ENCODE measurements at places on chromosomes 16 and 17.

DNA sequence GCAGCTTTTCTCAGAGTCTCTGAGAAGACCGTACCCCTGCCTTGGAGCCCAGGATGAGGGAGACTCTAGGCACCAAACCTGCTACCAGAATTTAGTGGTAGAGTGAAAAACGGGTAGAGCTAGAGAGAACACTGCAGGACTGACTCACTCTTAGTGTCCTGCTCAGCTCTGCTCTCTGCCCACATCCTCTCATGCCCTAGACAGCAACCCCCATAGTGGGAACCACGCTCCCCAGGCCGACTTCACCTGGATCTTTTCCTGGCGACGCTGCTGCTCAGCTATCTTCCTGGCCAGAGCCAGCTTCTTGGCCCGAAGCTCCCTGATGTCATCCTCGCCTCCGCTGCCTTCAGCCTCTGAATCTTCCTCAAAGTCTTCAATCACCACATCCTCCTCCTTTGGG lies 26.7 kb downstream of the HIC1 start:
- no peak for DNase-seq

- no peak for DNase-seq
Observed at GRCh38 chr17:44024271-44024663, 9.5 kb upstream of the TMEM101 start.

DNA sequence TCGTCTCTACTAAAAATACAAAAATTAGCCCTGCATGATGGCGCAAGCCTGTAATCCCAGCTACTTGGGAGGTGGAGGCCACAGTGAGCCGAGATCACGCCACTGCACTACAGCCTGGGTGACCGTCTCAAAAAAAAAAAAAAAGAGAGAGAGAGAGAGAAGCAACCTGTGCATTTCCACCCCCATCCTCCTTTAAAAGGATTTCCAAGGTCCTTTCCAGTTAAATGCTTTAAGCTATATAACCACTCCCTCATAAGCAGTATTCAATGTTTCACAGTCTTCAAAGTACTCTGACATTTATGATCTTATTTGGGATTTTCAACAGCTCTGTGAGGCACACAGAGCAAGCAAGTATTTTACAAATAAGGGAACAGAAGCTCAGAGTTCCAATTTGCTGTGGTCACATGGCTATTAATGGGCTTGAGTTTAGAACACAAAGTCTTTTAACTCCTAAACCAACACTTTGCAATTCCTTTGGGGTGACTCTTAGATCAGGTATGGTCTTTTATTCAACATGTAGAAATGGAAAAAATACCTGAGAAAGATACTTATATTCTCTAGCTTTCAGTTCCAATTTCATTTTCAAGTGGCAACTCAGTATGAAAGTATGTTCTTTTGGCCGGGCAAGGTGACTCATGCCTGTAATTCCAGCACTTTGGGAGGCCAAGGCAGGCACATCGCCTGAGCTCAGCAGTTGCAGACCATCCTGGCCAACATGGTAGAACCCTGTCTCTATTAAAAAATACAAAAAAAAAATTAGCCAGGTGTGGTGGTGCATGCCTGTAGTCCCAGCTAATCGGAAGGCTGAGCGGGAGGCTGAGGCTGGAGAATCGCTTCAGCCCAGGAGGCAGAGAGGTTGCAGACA lies 31.3 kb downstream of the SPOP start:
- peak; percentile 90 for DNase-seq

DNA sequence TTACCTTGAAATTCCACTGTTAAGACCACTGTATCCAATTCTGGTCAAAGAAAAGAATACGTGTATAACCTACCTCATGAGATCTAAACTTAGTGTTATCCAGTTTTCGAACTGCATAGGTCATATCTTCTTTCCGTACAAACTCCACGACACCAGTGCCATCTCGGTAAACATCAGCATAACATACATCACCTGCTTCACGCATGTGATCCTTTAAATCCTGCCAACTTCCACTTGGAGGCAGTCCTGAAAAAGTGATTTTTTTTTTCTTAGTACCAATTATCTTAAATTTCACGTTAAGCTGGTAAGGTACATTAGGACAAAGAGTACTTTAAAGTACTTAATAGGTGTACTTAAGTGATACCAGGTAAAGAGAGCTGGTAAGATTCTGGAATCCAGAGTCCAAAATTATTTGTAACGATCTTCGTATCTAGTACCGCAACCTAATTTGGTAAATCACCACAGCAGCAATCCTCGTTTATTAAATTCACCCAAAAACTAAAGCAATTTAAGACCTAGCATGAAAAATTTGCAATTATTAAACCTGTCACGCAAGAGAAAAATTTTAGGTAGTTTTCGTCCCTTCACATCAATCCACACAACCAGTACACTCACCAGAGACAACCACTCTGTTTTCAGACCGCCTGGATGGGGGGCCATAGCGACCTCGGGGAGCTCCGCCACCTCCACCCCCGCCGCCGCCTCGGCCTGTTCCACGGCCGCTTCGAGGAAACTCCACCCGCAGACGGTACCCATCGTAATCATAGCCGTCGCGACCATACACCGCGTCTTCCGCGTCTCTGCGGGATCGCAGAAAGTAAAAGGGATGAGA lies 1.1 kb downstream of the SRSF1 start:
- DNase-seq = no peak

GRCh38 chr17:56793531-56793930 lies 40.2 kb downstream of the C17orf67 start:
- no peak for DNase-seq

DNA sequence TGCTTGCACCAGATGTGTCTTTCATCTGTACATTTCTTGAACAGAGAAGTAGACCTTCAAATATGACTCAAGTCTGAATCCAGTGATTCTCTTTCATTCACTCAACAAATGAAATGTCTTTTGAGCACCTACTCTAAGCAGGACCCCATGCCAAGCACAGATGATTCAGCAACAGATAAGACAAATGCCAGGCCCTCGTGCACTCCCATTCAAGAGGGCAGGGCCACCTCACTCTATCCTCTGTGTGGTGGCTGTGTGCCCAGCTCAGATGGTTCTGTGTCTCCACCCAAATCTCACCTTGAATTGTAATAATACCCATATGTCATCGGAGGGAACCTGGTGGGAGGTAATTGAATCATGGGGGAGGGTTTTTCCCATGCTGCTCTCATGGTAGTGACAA lies 74.1 kb upstream of the NKD1 start:
- no peak for DNase-seq

DNA sequence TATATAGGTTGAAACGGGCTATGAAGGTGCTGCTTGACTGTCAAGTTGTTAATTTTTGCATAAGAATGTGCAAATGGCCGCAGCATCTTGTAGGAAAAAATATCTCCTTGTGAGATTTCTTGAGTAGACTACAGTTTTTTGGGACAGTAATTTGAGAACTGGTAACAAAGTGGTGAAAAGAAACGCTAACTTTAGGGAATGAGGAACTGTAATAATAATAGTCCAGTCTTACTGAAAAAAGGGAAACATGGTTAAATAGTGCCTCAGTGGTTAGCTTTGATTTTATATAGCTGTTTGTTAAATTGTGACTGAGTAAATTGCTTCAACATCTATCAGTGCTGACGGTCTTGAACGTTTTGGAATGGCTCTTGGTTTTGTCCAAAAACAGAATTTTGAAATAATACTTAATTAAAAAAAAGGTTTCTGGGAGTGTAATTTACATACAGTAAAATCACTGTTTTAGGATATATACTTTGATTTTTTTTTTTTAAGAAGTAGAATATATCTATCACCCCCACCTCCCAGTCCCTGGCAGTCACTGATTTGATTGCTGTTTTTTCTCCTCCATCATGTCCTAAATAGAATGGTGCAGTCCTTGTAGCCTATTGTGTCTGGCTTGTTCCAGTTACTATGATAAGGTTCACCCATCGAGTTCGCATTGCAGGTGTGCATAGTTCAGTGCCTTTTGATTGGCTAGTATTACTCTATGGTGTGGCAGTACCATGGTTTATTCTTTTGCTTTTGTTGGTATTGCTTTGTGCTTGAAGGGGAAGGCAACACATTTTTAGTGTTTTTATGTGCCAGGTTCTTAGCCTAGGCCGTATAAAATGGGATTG lies 2.8 kb downstream of the HAPSTR1 start:
- DNase-seq = no peak

- no peak for DNase-seq
Observed at GRCh38 chr17:4331614-4332013, 34.9 kb downstream of the UBE2G1 start.

- DNase-seq = no peak
Observed at GRCh38 chr17:6714315-6714874, 1.2 kb upstream of the SLC13A5 start.

DNA sequence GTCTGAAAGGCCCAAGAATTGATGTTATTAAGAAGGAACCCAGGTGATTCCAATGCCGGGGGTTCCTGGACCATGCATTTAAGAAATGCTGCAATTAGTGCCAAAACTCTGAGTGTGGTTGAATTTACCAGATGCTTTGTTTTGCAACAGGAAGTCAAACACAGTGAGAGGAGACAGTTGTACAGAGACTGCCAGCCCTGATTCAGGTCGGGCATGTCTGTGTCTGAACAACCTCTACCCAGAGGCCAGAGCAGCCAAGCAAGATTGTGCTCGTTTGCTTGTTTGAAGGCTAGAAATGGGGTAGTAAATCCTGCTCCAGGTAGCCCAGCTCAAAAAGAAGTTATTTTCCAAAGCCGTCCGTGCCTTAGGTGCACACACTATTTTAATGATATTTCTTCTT lies 412.4 kb upstream of the ERCC4 start:
- DNase-seq = no peak

GRCh38 chr16:77660311-77660710 lies 62.0 kb upstream of the NUDT7 start:
- no peak for DNase-seq

GRCh38 chr16:8476824-8477223 lies 113.5 kb downstream of the TMEM114 start:
- no peak for DNase-seq

DNA sequence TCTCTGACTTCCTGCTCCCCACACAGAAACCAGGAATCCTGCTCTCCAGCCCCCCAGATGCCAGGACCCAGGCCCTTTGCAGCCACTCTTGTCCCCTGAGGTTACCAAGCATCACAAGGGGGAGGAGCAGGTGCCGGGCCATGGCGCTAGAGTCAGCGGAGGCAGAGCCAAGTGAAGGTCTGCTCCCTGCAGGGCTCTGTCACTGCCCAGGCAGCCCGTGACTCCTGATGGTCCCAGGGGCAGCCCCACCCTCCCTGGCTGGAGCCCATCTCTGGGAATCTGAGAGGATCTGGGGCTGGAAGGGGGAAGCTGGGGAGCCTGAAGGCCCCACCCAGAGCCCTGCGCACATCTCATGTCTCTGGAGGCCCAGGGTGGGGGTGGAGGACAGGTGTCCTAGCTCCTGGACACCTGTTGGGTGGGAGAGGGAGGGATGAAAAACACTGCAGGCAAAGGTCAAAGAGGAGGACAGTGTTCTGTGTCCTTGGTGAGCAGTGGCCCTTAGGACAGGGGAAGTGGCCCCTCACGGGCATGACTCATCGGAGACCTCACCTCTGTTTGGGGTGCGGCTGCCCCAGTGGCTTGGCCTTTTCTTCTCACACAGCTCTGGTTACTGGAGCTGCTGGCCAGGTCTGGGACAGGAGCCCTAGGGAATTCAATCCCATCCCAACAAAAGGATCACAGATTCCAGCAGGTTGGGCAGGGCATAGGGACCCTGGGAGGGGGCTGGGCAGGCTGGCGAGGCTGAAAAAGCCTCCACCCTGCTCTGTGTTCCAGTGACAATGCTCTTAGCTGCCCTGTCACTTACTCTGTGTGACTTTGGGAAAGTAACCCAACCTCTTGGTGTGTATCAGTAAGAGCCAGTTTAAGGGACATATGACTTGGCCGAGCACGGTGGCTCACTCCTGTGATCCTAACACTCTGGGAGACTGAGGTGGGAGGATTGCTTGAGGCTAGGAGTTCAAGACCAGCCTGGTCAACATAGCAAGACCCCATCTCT lies at the start of gene PRSS36:
Gene PRSS36 (minus strand): TSS at position 173 of the 997 bp plus-strand sequence. CDS start 31 bp downstream, at position 142.
- DNase-seq = peak; percentile 63

- no peak for DNase-seq
Observed at GRCh38 chr17:60079401-60080243, 901 bp upstream of the HEATR6 start.
